GM23248 (cell line): ENCODE measurements at places on chromosomes 1 and 21. TPM values are rescaled to one million over a fixed set of nuclear protein-coding genes. Genes with fewer than 3 reads are reported as not detected.

GJB5 gene
- polyA plus RNA-seq: 0.23 and 0.33 TPM in 2 replicates

RAB42 gene
- polyA plus RNA-seq: 1.9 and 2.4 TPM in 2 replicates

- no peak overlapping the region for H3K27ac ChIP-seq
- H3K4me3 ChIP-seq: no peak overlapping the region
- no peak for DNase-seq
- H3K36me3 ChIP-seq: no peaks in the 10 kb centered on the region
- no peaks in the 10 kb centered on the region for H3K27me3 ChIP-seq
Observed at GRCh38 chr1:9903801-9904527, 6.1 kb downstream of the CTNNBIP1 start.

DNA sequence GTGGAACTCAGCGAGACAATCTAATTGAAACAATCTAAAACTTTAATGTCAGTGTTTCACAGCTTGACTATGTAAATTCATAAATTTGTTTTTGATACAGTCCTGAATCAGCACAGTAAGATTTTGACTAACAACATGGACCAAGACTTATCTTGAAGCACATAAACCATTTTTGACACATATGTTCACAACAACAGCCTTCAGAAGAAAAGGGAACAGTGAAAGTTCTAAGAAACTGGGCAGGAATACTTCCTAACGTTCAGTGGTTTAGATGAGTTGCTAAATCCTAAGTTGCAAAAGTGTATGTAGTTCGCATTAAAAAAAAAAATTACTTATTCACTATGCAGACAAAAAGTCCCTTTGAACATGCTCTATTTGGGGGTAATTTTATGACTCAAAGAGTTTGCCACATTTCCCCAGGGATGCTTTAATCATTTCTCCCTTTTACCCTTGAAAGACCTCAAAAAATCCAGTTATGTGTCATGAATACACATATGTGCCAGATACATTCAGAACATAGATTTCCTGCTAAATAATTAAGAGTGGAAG is 120.2 kb downstream of the MRPL39 start:
- H3K36me3 ChIP-seq: no peaks in the 10 kb centered on the region
- H3K4me1 ChIP-seq: no peaks in the 10 kb centered on the region
- H3K4me3 ChIP-seq: no peak overlapping the region
- DNase-seq: peak; percentile 34

CHRM3 gene
- polyA plus RNA-seq: not detected in 2 replicates

RNU1-4 gene
- not detected in 2 replicates for polyA plus RNA-seq

GRCh38 chr1:3548156-3548893 is 63.0 kb downstream of the MEGF6 start:
- H3K36me3 ChIP-seq: no peaks in the 10 kb centered on the region
- H3K4me3 ChIP-seq: no peak overlapping the region
- no peak for DNase-seq
- H3K4me1 ChIP-seq: peaks cover 5% of the 10 kb centered on the region
